ENCODE measurements at places on chromosomes 7 and 10.

DNA sequence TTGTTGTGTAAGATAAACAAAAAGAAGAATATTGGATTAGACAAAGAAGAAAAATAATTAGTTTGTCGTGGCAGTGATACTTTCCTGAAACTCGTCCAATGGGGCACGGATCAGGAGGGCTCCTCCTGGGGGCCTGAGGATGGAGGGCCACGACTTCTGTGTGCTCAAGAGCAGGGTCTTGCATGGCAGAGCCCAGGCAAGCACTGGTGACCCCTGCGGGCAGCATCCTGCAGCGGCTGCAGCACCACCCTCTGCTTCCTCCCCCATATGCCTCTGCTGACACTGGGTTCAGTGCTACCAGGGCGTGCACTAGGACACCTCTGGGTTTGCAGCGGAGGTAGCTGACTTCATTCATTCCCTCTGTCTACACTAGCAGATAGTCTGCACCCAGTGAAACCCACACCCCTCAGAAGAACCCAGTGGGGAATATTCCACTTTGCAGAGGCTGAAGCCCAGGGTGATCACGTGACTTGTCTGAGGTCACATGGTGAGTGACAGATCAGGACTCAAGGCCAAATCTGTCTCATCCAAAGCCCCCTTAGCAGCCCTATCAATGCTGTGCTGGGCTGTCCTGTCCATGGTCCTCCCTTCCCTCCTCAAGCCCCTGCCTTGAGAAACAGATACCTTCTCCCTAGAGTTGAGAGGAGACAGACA is 375.5 kb downstream of the TCERG1L start:
- no peak for DNase-seq

- DNase-seq: no peak
Measured at GRCh38 chr10:15472008-15472407, 100.9 kb upstream of the FAM171A1 start.

- DNase-seq: no peak
Measured at GRCh38 chr7:130421684-130422083, 19.1 kb downstream of the CEP41 start.

GRCh38 chr7:44853391-44853790 is 5.5 kb upstream of the H2AZ2 start:
- DNase-seq: no peak

DNA sequence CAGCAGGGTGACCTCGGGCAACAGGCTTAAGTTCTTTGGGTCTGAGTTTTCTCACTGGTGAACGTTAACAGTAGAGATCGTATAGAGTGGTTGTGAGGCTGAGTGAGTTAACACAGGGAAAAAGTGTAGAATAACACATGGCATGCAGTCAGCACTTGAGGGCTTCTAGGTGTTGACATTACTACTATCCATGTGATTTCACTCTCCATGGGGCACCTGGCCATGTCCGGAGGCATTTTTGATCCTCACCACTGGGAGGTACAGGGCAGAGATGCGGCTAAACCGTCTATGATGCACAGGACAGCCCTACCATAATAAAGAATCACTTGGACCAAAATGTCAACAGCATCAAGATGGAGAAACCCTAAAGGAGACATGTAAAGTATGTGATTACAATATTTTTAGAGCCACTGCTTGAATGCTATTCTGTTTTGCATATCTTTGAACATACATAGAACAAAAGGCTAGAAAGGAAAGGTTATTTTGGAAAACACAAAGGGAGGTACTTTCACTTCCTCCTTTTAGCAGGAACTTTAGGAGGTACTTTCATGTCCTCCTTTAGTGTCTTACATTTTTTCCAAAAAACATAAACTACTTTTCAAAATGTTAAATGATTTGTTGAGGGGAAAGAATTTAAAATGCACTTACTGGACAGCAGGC is 44.3 kb downstream of the NOD1 start:
- DNase-seq: no peak
